ENCODE measurements at places on chromosomes 2 and 18. TPM values are rescaled to one million over a fixed set of nuclear protein-coding genes. Genes with fewer than 3 reads are reported as not detected.

- no peak for DNase-seq
Observed at GRCh38 chr18:62033207-62033606, 140.4 kb upstream of the RNF152 start.

DNA sequence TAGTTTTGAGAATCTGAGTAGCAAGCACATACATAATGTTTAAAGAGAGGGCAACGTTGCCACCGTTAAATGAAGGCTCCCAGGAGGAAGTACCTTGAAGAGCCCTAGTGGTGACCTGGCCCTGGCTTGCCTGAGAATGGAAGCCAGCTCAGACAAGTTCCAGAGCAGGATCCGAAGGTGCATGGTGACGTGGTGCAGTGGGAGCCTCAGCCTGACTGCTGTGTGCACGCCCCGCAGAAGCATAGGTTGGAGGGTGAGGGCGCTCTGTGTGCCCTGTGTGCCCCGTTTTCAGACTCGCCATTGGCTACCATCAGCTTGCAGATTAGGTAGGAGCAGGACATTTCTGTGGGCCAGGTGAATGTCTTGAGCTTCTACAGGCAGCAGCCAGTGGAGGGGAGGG lies 68.2 kb downstream of the ZNF407 start:
- DNase-seq, result no peak

The CFAP221 gene
- total RNA-seq, result not detected

GRCh38 chr18:22342625-22343024 lies 75.1 kb downstream of the CTAGE1 start:
- DNase-seq, result no peak

The SP5 gene
- not detected for total RNA-seq

GRCh38 chr2:207320381-207321159 lies 154.8 kb upstream of the KLF7 start:
- DNase-seq, result no peak

The DNER gene
- not detected for total RNA-seq

DNA sequence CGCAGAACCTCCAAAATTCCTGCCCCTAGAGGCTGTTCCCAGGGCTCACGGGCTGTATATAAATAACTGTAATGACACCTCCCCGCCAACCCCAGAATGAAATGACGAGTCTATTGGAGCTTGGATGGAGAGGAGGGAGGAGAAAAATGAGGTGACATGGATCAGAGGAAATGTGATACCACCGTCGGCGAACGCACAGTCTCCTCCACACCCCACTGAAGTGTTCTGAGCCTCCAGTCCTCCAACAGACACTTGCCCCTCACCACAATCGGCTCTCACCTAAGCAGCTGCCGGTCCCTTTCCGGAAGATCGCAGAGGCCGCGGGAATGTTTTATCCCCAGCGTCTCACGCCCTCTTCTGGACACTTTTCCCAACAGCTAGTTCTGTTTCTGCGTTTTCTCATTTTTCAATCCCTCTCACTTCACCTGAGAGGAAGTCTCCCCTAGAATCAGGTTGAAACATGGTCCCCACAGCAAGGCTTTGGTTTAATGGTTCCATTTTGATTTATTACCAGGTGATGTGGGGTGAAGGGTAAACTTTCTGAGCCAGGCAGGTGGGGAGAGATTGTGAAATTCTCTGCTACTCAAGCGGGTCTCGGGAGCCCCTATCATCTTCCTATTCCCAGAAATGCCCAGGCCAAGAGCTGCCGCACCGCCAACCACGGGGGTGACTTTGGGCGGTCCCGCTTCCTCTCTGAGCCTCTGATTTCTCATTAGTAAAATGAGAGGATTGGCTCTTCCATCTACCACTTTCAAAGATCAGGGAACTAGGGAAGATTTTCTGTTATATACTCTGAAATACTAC lies 9.1 kb upstream of the MYO5B start:
- no peak for DNase-seq

The CHRND gene
- not detected for total RNA-seq

The CROCC2 gene
- not detected for total RNA-seq

- no peak for DNase-seq
Observed at GRCh38 chr2:18119883-18120282, 241.4 kb downstream of the KCNS3 start.

Measured in activated B cell treated with CpG ODN at 0.5 μM for 24 hours (primary cell).